T-helper 1 cell (primary cell): ENCODE measurements at places on chromosomes 12 and 14.

GRCh38 chr14:23567186-23568020, at the start of gene AP1G2:
AP1G2 (minus strand) TSS chr14:23567791; CDS start chr14:23567314, 477 bp downstream.
- DNase-seq, result peak; percentile 71

DNA sequence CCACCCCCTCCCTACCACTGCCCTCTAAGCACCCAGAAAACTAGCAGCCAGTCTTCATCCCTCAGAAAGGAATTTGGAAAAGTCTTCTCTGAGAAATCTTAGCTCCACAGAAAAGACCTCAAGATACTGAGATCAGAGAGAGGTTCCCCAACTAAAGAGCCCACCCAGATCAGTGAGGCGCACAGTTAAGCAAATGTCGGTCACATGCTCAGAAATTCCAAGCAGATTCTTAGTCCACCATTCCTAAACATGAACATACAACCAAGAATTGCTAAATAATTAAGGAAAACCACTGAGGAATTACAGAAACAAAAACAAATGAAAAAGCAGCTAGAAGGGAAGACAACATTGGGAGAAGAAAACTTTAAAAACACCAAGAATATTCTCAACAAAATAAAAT, 32.3 kb downstream of the MED13L start:
- no peak for DNase-seq

GRCh38 chr14:99633141-99633540, 11.8 kb upstream of the HHIPL1 start:
- DNase-seq, result no peak

GRCh38 chr12:15364221-15365160, 42.2 kb downstream of the PTPRO start:
- DNase-seq, result no peak

DNA sequence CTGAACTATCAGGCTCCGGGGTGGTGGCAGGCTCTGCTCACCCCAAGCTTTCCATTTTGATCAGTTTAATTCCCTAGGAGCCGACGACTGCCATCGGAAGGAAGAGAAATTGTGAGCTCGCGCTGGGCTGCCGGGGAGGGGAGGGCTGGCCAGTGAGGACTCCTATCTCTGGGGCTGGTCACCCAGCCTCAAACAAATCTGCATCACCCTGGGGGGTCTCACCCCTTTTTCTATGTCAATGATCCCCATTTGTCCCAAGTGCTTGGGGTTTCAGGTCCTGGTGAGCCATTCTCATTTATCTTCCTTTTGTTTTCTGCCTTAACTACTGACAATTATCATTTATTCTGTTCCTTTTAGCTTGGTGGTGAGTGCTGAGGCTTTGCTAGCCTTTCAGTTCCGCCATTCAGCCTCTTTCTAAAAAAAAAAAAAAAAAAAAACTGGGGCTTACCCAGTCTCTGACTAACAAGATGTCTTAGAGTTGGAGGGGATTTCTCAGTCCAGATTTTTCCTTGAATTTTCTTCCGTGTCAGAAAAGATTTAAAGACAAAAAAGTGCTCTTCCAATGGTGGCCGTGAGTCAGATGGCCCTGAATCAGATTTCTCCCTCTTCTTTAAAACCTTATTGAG, 22.8 kb upstream of the USP44 start:
- DNase-seq, result no peak

- no peak for DNase-seq
Measured at GRCh38 chr12:99413751-99414150, 233.8 kb upstream of the GARIN6 start.

DNA sequence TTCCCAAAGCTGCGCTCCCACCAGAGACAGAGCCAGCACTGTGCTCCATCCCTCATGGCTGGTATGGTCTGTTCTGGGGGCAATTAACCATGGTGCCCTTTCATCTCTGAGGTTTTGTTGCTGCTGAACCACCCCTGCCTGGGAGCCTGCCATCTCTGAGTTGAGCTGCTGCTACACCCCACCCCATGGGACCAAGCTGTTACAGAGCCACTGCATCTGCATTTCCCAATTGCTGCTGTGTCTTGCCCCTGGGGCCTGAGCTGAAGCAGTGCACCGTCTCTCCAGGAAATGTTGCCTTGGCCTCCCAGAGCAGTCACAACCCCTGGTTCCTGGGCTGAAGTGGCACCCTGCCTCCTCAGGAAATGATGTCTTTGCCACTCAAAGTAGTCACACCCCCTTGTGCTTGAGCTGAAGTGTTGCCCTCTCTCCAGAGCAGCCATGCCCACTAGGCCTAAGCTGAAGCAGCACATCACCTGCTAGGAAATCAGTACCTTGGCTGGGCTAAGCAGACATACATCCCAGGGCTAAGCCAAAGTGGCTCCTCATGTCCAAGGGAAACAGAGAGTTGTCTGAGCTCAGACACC, 140.3 kb downstream of the RERGL start:
- no peak for DNase-seq

DNA sequence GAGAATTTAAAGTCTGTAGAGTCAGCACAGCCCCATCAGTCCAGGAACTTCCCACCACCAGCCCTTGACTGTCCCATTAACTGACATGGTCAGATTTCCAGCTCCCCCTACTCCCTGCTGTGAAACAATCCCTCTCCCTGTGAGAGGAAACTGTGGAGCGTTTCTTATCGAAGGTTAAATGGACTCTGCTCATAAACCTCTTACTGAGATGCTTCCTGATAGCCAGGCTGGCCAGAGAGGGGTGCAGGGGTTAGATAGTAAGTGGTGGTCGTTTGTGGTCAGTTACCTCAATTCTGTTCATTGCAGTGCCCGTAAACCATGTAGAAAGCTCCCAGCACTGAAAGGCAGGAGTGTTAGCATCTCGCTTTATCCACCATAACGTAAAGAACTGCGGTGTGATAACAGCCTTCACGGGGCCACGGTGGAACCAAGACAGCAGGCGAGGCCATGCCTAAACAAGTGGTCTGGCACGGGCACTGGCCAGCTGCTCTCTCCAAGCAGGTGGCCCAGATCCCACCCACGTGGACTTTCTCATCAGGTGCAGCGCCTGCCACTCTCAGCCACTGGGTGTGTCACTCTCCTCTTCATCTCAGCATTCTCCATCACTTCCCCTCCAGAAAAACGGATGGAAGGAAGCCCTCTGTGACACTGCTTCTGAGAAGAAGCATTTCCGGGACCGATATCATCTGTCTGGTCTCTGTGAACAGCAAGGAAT, 102.2 kb downstream of the FBXL14 start:
- no peak for DNase-seq

- no peak for DNase-seq
Measured at GRCh38 chr12:20438299-20438779, 70.0 kb downstream of the PDE3A start.

DNA sequence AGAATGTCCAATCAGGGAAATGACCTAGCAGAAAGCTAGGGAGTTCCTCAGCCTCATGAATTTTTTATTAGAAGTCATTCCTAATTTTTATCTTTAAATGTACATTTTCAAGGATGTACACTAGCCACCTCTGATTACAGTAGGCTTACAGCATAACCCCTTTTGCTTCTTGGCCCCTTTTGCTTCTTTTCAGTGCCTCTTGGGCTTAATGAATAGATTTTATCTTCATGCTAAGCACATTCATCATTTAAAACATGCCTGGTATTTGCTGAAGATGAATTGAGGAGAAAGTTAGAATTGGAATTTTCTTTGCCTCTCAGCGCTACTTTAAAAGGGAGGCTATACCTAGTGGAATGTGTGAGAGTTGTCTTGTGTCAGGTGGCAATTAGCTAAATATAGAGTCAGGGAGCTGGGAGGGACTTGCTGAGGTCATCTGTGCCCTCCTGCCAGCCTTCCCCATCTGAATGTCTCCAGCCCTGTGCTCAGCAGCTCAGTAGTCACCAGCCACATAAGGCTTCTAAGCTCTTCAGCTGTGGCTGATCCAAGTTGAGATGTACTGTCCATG, 132.1 kb downstream of the SAMD4A start:
- DNase-seq, result no peak

DNA sequence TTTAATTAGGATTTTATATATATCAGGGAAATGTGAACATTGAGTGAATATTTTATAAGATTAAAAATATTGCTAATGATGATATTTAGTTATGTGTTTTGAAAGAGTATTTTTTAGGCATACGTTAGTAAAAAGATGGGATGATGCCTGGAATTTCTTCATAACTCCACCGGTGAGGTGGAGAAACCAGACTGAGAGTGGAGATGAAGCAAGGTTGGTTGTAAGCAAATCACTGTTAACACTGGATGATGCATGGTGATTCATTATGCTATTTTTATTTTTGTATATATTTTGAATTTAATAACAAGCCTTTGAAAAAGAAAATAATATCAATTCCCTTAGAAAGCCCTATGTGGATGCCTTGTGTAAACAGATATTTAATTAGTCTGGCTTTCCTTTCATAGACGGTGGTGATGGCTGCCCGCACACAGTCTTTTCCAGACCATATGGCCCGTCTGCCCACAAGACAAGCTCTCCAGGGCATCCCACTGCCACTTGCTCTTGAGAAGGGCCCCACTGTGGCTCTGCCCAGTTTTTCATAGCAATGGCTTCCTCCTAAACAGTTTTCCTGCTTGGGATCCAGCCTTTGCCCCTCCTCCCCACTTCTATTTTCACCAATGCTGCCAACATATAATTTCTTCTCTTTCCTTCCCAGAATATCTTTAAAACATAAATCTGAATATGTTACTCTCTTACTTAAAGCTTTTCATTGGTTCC, 95.4 kb downstream of the HELB start:
- DNase-seq, result no peak

DNA sequence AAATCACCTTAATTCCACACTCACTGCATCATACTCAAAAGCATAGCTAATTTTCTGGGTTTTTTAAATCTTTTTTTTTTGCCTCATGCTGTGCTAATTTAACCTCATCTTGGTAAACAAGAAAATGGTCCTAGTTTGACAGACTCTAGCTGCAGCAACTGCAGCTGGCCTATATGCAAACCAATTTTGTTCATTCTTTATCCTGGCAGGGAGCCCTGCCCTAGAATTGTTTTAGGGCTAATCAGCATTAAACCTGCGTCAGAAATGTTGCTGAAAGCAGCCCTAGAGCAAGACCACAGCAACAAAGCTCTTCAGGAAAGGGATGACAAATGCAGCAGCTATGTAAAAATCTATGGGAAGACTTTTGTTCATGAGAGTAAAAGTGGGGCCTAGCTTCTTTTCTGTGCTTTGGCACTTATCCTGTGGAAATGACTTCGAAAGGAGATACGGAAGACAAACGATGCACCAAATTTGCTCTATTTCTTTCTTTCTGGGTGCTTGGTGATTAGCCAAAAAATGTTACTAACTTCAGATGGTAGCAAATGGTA, 72.2 kb downstream of the DENND5B start:
- no peak for DNase-seq

GRCh38 chr14:100696590-100696989, 30.1 kb upstream of the DLK1 start:
- no peak for DNase-seq

GRCh38 chr14:70791971-70792370, 17.3 kb downstream of the MAP3K9 start:
- DNase-seq, result no peak

DNA sequence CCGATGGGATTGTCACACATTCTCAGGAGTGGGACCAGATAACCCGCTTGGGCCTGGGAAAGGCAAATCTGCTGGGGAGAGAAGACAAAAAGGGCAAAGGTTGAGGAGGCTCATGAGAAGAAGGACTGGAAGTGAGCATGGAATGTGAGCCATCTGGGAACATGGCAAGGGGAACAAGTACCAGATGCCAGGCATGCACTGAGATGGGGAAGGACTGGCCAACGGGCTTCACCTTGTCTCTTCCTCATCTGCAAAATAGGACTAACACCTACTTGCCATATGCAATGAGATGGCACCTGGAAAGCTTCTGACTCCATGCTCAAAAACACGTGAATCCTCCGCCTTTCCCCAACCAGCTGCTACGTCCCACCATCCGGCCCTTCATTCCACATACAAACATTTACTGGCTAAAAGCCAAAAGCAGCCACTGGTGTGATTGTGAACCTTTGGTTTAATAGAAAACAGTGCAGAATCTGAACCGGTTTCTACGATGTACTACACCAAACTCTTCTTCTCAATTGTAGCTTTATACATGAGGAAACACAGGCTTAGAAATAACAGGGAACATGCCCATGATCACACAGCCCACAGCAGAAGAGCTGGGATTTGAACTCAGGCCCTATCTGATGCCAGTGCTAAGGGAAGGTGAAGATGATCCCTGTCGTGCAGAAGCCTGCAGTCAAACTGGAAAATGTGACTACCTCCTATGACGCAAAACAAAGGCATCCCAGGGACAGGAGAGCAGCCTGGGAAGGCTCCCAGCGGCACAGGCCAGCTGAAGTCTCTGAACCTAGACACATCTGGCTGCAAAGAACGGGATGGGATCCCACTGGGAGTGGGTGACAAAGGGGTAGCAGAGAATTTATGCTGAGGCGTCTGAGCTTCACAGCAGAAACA, 112.1 kb downstream of the TTC7B start:
- no peak for DNase-seq

GRCh38 chr12:24615967-24616411, 332.9 kb downstream of the BCAT1 start:
- no peak for DNase-seq

- DNase-seq, result peak; percentile 23
Measured at GRCh38 chr14:101072945-101073597, 169.5 kb upstream of the RTL1 start.

DNA sequence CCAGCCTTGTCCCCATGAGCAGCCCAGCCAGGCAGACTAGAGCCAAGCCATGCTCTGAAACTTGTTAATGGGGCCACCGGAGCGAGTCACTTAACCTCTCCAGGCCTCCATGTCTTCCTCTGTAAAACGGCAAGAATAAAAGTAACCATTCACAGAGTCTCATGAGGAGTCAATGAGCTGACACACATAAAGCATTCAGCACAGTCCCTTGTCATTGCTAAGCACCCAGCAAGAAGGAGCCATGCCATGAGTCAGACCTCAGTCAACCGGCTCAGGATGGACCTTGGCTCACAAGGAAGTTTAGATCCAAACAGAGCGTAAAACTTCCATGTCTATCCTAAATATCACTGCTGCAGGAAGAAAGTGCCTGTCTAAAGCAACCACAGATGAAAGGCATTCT, 10.6 kb downstream of the FICD start:
- DNase-seq, result no peak

GRCh38 chr12:4118017-4118510, 155.5 kb upstream of the CCND2 start:
- DNase-seq, result no peak

GRCh38 chr14:76647697-76648298, 113.5 kb upstream of the VASH1 start:
- no peak for DNase-seq

DNA sequence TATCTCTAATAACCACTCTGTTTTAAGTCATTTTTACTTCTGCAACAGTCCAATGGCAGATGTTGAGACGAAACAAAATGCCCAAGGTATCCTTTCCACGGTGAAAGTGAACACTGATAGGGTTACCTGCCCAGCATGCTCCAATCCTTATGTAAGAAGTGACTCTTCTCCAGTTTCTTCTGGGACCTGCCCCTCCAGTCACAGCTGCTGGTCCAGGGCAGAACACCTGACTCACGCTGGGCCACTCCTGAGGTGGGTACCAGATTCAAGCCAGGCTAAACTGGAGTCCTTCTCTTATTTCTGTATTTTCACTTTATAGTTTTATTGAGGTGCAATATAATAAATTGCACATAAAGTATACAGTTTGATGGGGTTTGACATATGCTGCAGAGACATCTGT, 16.7 kb downstream of the NT5DC3 start:
- no peak for DNase-seq

GRCh38 chr12:93742110-93742934, 65.1 kb downstream of the CRADD start:
- DNase-seq, result peak; percentile 39

GRCh38 chr14:104982548-104983230, 2.9 kb upstream of the CLBA1 start:
- no peak for DNase-seq
